ENCODE measurements at places on chromosomes 6 and 20.

DNA sequence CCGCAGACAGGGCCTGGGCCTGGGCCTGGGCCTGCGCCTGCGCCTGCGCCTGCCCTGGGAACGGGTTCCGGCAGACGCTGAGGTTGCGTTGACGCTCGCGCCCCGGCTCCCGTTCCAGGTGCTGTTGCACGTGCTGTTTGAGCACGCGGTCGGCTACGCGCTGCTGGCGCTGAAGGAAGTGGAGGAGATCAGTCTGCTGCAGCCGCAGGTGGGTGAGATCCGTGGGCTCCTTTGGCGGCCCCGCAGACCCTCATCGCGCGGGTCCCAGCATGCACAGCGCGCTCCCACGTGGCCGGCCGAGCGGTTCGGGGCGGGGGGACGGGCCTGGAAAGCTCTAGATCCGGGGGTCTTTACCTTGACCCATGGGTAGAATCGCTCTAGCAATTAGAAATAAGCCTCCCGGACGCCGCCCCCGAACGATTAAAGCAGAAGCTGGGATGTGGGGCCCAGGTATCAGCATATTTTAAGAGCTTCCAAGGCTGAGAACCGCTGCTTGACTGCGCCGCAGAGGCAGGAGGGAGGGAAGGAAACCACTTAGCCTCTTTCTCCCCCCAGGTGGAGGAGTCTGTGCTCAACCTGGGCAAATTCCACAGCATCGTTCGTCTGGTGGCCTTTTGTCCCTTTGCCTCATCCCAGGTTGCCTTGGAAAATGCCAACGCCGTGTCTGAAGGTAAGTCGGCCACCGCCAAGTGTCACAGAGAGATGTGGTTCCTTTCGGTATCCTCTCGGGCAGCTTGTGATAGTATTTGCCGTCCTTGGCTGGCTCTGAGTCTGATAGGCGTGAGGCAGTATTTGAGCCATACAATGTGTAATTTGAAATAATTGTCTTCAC lies 508 bp downstream of the NOP56 start:
- peak; percentile 70 for DNase-seq

DNA sequence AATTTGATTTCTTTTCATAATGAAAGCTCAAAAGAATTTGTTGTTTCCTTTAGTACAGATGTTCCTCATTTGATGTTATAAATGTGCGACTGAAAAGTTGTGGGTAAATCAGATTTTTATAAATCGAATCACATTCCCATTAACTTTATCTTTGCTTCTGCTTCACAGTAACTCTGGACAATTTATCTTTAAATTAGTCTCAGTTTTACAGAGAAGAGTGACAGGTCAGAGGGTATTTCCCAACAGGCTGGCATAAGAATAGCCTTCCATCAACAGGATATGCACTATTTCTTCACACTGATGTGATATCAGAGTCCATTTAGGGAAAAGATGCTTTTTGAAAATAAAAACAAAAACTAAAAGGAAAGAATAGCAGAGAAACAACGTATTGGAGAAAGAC lies 286.9 kb downstream of the FRK start:
- DNase-seq = no peak

DNA sequence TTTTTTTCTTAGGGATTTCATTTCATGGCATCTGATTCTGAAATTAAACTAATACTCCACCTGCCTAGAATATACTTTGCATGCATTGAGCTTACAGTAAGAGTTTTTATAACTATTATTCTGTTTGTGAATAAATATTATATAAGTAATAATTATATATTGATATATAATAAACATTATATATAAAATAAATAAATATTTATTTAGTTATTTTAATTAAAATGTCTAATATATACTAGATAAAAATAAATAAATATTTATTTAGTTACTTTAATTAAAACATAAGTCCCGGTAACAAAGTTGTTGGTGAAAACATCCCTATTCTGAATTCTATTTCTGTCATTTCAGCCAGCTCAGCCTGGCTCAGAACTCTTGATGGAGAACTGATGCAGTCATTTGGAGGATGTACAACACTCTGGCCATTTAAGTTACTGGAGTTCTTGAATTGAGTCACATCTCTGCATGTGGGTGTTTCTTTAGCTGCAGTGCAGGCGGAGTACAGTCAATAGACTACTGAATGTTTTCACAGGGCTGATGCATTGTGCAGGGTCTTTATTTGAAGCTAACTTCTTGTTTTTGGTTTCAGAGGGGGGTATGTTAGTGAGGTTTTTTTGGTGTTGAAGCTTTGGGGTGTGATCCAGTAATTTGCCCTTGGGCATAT lies 508.9 kb upstream of the ADGRB3 start:
- DNase-seq = no peak

GRCh38 chr20:23652371-23652770 lies 14.6 kb upstream of the CST3 start:
- no peak for DNase-seq

- no peak for DNase-seq
These were observed 6.0 kb downstream of the CLPSL1 start for GRCh38 chr6:35786810-35787209.

DNA sequence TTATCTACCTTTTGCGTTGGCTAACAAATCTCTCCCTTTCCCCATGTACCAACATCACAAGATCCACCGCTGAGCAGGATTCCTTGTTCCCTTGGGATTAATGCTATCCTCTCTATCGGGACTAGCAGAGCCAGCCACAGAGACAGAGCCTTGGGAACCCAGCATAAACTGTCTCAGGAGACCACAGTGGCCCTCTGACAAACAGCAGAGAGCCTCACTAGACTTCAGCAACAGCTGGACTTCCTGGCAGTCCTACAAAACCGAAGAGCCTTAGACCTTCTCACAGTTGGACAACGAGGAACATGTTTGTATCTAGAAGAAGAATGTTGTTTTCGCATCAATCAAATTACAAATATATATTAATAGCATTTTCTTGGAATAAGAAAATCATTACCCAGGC lies 39.6 kb upstream of the POU5F1 start:
- no peak for DNase-seq

DNA sequence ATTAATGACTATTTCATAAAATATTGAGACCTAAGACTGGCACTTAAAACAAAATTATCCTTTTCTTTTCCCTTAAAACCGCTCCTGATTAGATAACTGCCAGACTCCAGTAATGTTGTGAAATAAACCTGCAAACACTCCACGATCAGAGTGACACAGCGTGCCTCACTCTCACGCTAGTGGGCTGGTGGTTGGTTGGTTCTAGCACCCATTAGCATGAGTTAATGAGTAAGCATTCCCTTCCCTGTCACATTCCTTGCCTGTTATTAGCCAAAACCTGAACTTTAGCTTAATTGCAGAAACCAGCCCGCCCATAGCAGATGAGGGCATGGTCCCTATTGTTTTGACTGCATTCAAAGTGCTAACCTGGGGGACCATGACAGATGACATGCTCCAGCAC lies 193.4 kb downstream of the CD83 start:
- DNase-seq = no peak

DNA sequence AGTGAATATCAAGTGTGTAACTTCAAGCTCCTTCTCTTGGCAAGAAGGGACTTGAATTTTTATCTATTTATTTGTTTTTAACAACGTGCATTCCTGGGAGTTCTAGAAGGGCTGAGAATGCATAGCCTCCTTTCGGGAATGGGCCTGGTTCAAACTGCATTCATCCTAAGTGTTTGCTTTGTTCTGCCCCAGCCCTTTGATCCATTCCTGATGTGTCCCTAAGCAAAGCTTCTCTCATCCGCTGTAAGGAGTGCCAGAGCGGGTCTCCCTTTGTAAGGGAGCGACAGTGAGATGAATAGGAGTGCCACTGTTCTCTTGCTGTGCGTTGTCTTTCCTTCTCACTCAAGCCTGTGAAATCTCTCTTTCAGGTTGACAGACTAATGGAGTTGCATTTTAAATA lies 61.0 kb upstream of the VSTM2L start:
- no peak for DNase-seq

DNA sequence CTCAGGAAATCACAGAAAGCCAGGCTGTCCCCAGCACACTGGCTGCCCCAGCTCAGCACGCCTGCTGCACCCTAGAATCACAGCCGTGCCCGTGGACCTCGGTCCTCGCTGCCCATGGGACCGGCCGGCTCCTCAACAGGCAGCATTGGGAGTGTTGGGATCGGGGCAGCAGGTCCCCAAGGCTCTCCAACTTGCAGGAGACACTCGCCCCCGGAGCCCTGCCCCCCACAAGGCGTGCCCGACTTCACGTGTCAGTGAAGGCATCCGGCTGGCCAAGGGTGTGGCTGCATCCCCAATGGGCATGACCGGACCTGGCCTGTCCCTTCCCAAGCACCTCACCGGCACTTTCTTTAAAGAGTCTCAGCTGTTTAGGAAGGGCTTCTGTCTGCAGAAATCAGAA lies 3.0 kb upstream of the NTSR1 start:
- DNase-seq = no peak

DNA sequence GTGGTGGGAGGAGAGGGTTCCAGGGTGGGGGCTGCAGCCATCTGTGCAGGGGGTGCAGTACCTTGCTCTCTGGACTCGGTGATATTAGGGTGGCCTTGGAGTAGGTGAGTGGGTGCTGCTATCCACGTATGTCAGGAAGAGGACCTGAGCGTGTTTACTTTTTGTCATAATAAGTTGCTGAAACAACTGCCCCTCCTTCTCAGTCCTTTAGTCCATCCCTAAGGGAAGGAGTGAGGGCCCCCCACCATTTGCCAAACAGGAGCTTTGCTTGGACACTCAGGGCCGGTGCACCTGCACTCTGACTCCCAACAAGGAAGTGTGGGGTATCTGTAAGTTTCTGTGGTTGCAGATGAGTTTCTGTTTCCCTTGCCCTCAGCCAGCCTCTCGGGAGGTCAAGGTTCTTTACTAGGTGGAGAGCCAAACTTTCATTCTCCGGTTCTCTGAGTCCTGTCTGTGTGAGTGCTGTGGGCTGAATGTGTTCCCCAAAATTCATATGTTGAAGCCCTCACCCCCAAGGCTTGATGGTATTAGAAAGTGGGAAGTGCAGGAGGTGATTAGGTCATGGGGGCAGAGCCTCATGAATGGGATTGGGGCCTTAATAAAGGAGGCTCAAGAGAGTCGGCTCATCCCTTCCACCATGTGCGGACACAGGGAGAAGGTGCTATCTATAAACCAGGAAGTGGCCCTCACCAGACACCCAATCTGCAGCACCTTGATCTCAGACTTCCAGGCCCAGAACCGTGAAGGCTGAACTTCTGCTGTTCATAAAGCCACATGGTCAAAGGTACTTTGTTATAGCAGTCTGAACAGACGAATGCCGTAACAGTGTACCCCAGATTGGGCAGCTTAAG lies 19.6 kb upstream of the CCR6 start:
- DNase-seq = no peak

GRCh38 chr6:130240232-130240631 lies 17.5 kb upstream of the SAMD3 start:
- DNase-seq = no peak

DNA sequence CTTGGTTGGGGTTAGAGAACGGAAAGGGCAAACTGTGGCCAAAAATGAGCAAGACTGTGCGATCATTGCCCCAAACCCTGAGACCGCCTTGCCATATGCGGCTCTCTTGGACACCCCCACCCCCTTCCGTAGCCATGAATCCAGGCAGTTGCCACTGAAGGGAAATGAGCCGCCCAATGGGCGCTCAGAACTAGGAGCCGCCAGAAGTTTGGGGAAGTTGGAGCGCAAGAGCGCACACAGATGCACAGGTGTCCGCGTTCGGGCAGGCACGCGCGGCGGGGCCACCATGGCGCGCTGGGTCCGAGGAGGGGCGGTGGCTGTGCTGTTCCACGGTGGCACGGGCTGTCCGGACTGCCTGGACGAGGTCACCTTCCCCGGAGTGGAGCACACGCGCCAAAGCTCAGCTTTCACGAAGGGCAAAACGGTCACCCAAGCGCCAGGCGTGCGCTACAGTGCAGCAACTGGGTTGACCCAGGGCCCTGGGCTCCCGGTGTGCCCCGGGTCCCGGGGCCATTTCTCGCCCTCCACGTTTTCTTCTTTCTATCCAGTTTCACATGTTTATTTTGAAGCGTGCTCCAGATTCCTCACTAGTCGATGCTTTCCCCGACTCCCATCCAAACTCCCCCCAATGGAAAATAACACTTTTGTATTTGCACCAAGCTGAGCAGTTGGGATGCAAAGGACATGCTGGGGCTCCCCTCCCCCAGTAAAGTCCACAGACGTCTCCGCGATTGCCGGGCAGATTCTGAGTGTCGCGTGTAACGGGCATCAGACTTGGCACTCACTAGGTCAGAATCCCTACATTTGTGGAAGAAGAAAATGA lies 906 bp upstream of the PDE10A start:
- DNase-seq = peak; percentile 32

DNA sequence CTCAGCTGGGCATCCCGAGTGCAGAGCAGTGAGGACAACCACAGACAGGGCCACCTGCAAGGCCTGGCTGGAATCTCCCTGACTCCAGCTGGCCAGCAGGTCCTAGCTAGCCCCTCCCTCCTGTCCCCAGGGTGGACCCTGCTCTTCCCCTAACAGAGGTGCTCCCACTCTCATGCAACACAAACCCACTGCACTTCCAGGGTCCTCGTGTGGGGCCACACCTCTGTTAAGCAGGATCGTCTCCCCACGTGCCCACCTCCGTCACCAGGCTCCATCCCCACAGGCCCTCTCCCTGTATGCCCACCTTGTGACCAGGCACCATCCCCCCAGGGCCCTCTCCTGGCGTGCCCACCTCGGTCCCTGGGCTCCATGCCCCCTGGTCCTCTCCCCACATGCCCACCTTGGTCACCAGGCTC lies 17.3 kb downstream of the TAF4 start:
- DNase-seq = no peak

DNA sequence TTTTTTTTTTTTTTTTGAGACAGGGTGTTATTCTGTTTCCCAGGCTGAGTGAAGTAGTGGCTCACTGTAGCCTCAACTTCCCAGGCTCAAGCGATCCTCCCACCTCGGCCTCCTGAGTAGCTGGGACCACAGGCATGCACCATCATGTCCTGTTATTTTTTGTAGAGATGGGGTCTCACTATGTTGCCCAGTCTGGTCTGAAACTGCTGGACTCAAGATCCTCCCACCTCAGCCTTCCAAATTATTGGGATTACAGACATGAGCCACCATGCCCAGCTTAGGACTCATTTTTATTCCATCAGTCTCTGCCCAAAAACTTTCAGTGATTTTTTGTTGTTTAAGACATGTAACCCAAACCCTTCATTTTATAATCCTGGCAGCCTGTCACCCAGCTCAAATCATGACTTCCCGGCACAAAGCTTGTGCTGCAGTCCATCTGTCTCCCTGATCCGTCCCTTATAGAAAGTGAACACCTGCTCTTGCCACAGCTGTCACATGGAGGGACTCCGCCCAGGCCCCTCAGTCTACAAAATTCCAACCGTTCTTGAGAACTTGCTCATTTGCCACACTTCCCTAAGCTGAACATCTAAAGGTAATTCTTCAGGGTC lies 183.9 kb upstream of the JARID2 start:
- DNase-seq = no peak
